Natural killer cell treated with Interleukin-12 subunit alpha and Interleukin-12 subunit beta and Interleukin-15 and Interleukin-18, amount 100 ng/mL, for 72 hours (primary cell): ENCODE measurements at places on chromosomes 5 and 9. TPM values are rescaled to one million over a fixed set of nuclear protein-coding genes. Genes with fewer than 3 reads are reported as not detected.

- no peak for DNase-seq
Measured at GRCh38 chr9:128886211-128886891, 4.4 kb downstream of the LRRC8A start.

PPP1R26 gene
- 7.7 TPM for total RNA-seq

GRCh38 chr9:133153227-133154096, 10.3 kb downstream of the GBGT1 start:
- DNase-seq = no peak

DNA sequence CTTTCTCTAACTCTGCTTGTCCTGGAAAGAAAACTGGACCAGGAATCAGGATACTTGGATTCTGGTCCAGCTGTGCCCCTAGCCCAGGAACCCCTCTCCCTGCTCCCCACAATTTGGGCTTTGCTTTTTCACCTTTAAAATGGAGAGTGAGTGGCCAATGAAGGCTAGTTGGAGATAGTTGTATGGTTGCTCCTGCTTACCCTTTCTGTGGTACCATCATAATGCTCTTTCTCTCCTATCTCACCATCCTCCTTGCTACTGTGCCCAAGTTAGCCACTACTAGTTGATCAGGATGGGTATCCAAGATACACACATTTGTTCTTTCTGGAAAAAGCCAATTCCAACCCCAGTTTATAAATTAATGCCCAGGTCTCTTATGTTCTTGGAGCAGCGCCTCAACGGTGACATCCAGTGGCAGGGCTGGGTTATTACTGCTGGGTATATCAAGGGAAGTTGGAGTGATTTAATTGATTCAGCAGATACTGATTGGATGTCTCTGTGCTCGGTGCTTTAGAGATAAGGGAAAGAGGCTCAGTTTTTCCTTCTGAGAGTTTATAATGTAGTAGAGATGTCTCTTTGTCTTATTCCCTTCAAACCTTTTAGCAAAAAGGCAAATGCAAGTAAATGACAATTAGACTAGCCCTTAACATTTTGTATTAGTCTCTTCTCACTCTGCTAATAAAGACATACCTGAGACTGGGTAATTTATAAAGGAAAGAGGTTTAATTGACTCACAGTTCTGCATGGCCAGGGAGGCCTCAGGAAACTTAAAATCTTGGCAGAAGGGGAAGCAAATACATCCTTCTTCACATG, 38.5 kb downstream of the FAXDC2 start:
- peak; percentile 73 for DNase-seq
